H9 (cell line): ENCODE measurements at places on chromosomes 6 and 20. TPM values are rescaled to one million over a fixed set of nuclear protein-coding genes. Genes with fewer than 3 reads are reported as not detected.

GRCh38 chr20:17941087-17941825, 27.3 kb downstream of the SNX5 start:
- no peaks in the 10 kb centered on the region for H3K27me3 ChIP-seq
- H3K36me3 ChIP-seq = peaks cover 49% of the 10 kb centered on the region
- no peak for DNase-seq
- H3K27ac ChIP-seq = peak overlapping the region; percentile 50
- H3K4me3 ChIP-seq = no peak overlapping the region

GRCh38 chr6:3376893-3377535, 79.8 kb downstream of the SLC22A23 start:
- no peak overlapping the region for H3K27ac ChIP-seq
- no peak for DNase-seq

- DNase-seq = no peak
- no peak overlapping the region for H3K4me3 ChIP-seq
- no peaks in the 10 kb centered on the region for H3K36me3 ChIP-seq
- H3K4me1 ChIP-seq = no peaks in the 10 kb centered on the region
Measured at GRCh38 chr6:137033828-137034227, 10.9 kb downstream of the IL20RA start.

Gene EHMT2
- total RNA-seq = 121 and 124 TPM in 2 replicates

DNA sequence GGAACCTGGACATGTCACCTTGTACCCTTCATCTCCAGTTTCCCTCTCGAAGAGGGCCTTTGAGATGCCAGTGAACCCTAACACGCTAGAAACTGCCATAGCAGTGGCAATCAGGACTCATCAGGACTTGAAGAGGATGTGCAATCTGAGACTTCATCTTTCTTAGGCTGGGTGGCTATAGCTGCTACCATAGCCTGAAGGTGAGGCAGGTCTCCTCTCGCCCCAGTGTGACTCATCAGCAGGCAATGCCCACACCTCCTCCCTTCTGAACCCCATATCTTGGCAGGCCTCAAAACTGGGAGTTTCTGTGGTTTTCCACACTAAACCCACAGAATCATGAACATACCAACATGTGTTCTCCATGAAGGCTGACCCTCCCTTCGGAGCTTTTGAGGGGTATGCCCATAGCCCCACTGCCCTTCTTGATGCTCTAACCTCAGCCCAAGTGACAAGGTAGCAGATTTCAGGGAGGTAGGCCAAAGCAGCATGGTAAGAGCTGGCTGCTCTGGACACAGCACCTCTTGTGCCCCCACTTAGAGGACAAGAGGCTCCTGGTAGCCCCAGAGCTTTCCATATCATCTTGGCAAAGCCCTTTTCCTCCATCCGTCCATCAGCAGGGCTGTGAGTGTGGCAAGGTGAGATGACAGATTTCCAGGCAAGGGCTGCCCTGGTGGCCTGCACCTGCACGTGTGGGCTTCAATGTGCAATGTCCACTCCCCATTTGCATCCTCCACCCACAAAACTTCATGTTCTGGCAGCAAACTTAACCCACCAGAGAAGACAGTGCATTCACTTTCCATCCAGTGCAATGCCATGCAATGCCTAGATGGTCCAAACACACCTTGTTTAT, 2.6 kb downstream of the BLCAP start:
- H3K4me1 ChIP-seq = peaks cover 11% of the 10 kb centered on the region; the same call in 1 of the 2 replicates
- no peaks in the 10 kb centered on the region for H3K27me3 ChIP-seq
- H3K36me3 ChIP-seq = peaks cover 37% of the 10 kb centered on the region
- DNase-seq = no peak
- H3K27ac ChIP-seq = no peak overlapping the region
- peak overlapping the region; percentile 96 for H3K4me3 ChIP-seq

- no peaks in the 10 kb centered on the region for H3K27me3 ChIP-seq
- no peak for DNase-seq
- H3K27ac ChIP-seq = no peak overlapping the region
- H3K4me3 ChIP-seq = no peak overlapping the region
- no peaks in the 10 kb centered on the region for H3K36me3 ChIP-seq
Measured at GRCh38 chr20:856361-856775, 22.9 kb downstream of the FAM110A start.

Gene RIMS1
- 0.83 and 1.2 TPM in 2 replicates for total RNA-seq

Gene TREM1
- total RNA-seq = not detected in 2 replicates

GRCh38 chr6:99136488-99136887, 188.7 kb upstream of the FBXL4 start:
- H3K4me3 ChIP-seq = no peak overlapping the region
- no peaks in the 10 kb centered on the region for H3K27me3 ChIP-seq
- H3K4me1 ChIP-seq = no peaks in the 10 kb centered on the region
- no peaks in the 10 kb centered on the region for H3K36me3 ChIP-seq
- no peak overlapping the region for H3K27ac ChIP-seq

Gene ANKRD66
- total RNA-seq = not detected in 2 replicates

Gene OR2B6
- not detected in 2 replicates for total RNA-seq

GRCh38 chr20:62721511-62722370, 13.1 kb downstream of the NTSR1 start:
- H3K27me3 ChIP-seq = no peaks in the 10 kb centered on the region
- no peak overlapping the region for H3K4me3 ChIP-seq
- peaks cover 20% of the 10 kb centered on the region for H3K36me3 ChIP-seq
- no peaks in the 10 kb centered on the region for H3K4me1 ChIP-seq

Gene MEP1A
- total RNA-seq = not detected in 2 replicates

GRCh38 chr20:22339091-22339881, 245.1 kb downstream of the FOXA2 start:
- H3K4me1 ChIP-seq = no peaks in the 10 kb centered on the region
- H3K4me3 ChIP-seq = peak overlapping the region; percentile 45; the same call in 1 of the 3 replicates
- H3K27ac ChIP-seq = no peak overlapping the region
- H3K36me3 ChIP-seq = no peaks in the 10 kb centered on the region
- DNase-seq = no peak
